CD4-positive, alpha-beta T cell (primary cell): ENCODE measurements at places on chromosomes 3 and 15. TPM values are rescaled to one million over a fixed set of nuclear protein-coding genes. Genes with fewer than 3 reads are reported as not detected.

DNA sequence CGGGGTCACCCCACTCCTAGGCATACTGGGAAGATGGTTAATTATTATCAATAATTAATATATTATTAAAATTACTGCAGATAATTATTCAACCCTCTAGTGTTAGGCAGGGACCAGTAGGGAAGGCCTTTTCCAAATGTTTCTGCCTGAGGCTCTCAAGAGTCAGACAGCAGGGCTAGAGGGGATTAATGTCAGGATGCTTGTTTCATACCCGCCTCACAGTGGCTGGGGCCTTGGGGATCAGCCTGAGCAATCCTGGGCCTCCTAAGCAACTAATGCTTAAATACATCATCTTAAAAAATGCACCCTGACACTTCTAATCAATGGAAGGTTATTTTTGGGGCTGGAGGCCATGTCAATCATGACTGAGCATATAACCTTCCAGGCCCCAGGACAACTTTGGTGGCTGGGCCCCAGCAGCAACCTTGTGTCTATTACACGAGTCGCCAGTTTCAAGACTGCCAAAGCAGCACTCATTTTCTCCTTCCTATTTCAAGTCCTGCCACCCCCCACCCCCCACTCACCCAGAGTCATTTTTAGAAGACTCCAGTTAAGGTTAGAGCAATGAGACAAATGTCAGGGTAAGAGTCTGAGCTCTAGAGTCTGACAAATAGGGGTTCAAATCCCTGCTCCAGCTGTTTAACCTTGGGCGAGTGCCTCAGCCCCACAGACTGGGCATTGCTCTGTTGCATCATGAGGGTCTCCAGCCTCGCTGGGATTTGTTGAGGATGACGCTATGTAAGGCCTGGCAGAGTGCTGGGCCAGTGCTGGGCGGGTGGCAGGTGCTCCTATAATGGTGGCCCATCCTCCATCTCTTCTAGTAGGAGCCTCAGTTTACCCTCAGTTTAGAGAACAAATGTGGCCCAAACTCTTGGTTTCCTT, 6.1 kb downstream of the AMOTL2 start:
- no peak for DNase-seq

DNA sequence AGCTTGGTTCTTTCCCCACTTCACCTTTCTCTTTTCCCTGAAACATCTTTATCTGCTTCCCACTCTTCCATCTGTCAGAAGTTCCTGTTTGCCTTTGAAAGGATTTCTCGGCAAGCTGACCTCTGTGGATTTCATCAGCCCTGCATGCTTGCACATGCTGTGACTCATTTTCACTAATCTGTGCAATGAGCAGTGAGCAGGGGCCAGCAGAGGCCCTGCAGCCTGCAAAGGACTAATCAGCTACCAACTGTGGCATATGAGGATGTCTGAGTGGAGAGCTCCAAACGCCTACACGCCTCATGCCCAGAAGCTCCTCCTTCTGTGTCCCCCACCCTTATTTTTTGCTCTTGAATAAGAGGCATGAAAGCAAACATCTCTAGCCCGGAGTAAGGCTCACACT, 333.0 kb upstream of the SEMA6D start:
- no peak for DNase-seq

DNA sequence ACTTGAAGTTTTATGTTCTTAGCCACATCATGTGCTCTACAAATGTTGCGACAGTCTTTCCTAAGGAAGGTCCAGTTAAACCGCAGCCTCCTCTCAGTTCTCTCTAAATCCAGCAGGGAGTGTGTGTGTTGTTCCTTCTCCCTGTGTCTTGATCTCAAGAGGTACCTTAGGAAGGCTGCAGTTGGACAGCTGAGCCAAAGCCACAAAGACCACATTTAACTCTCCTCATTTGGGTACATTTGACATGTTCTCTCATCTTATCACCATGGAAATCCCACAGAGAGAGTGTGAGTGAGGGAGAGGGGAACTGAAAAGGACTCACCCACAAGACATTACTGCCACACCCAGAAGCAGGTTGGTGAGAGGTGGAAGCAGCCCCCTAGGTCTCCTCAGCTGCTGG, 79.5 kb downstream of the CD200R1L start:
- no peak for DNase-seq

DNA sequence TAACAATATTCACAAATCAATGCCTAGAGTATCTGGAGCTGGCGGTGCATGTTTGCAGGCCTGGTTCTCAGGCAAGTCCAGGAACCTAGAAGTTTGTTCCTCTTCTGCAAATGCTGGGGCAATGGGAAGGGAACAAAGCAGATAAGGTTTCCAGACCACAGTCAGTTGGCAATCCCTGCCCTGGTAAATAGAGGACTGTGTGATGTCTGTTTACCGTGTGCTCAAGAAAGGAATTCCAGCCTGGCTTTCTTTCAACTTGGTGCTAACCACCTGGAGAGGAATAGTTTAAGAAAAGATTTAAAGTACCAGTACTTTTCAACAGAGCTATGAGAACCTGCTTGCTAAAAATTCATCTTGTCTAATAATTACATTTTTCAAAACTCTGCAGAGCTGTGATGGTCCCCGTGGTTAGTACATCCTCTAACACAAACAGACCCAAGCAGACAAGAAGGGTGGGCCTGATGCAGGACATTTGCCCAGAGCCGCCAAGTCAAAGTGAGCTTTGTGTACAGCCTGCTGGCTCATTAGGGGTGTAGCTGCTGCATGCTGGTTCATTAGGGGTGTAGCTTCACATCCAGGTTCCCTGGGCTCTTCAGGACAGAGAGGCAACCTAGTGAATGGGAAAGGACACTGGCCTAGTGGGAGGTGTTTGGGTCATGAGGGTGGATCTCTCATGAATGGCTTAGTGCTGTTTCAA, 220.5 kb downstream of the SQOR start:
- DNase-seq: no peak

Gene COLQ
- total RNA-seq: 3.7 TPM

Gene C3orf22
- total RNA-seq: not detected

Gene MASP1
- total RNA-seq: not detected
